ENCODE measurements at places on chromosomes 2 and 18.

- no peak for DNase-seq
Measured at GRCh38 chr2:8500124-8501054, 181.5 kb upstream of the ID2 start.

GRCh38 chr2:240931319-240931949 is 25.3 kb downstream of the CROCC2 start:
- no peak for DNase-seq

DNA sequence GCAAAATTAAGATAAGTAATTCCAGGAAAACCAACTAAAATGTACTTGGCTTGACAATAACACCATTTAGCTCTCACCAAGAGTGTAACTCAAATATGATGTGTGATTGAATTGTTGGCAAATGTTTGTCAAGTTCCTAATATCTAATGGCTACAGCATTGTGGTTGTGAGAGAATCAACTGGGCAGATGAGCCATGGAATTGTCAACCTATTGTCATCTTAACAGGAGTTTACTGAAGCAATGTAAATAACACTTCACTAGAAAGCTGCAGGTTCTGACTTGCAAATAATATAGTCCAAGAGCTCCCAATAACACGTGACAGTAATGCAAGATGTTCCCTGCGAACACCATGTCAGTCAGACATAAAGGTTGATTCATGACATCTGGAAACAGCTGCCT is 495.2 kb upstream of the MEIS1 start:
- no peak for DNase-seq

DNA sequence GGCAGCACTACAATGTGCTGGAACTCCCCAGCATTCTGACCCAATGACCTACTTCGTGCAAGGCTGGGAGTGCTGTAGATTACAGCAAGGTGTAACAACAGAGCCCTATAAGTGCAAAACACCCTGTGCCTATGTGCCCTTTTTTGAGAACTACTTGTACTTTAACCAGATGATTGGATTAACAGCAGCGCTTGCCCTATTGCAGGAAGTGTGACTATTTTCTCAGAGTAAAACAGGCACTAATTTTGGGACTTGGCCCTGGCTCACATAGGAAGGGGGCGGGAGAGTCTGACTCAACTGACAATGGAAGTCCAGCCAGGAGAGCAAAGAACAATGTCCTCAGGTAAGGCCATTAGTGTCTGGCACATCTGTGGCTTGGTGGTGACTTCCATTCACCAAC is 35.6 kb upstream of the RNF125 start:
- no peak for DNase-seq

DNA sequence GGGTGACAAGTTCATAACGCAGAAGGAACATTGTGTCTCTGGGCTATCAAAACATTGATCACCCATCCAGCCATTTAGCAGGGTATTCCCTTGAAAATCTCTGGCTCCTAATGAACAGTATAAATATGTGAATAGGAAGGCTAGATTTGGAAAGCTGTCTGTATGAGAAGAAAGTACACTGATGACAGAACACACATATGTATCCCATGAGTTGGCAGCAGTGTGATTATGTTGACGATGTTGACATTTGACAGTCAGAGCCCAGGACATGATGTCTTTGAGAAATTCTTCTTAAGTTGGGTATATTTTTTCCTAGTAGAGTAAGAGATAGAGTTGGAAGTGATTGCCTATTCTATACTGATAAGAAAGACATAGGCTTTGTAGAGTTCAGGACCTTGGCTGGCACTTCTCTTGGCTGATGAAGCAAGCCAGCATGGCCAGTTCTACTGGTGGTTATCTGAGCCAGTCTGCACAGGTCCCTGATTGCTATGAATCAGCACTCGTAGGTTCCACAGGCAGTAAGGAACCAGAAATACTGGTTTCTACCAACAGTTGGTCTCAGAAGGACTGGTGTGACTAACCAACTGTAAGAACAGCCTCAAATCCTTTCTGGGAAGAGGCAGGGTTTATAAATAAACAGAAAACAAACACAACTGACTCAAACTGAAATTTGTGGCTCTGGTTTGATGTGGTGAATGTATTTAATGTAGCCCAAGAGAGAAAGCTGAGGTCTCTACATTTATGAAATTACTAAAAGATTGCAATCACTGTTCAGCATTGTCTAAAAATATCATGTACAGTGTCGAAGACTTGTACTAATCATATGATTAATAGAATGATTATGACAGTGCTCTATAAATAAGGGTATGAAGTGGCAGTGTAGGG is 43.9 kb upstream of the RAPH1 start:
- no peak for DNase-seq

GRCh38 chr2:202194418-202194817 is 44.0 kb downstream of the SUMO1 start:
- no peak for DNase-seq

DNA sequence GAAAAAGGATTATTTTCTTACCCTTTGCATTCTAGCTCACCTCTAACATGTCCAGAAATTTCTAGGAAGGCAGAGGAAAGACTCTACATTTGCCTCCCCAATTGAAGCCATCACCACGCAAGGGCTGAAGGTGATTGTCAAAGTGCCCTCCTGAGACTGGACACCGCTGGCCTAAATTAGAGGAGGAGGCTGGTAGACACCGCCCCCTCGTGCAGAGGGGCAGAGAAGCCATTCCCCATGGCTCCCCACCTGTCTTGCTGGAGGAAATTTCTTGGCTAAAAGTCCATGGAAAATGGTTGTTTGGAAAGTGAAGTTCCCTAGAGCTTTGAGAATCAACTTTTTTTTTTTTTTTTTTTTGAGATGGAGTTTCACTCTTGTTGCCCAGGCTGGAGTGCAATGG is 31.3 kb upstream of the CREB1 start:
- DNase-seq = no peak

DNA sequence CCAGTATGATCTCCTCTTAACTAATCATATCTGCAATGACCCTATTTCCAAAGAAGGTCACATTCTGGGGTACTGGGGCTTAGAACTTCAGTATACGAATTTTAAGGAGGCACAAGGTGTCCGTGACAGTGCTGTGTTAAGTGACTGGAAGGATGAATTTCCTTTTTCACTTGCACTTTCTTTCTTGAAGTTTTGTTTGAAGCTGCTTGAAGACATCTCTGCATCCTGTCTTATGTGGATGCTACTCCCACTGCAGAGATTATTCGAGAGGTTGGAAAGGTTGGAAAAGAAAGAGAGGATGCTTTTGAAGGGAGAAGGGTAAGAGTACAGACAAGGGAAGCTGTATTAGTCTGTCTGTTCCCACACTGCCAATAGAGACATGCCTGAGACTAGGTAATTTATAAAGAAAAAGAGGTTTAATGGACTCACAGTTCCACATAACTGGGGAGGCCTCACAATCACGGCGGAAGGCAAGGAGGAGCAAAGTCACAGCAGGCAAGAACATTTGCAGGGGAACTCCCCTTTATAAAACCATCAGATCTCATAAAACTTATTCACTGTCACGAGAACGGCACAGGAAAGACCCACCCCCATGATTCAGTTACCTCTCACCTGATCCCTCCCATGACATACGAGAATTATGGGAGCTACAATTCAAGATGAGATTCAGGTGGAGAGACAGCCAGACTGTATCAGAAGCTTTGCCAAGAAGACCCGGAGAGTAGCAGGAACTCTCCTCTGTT is 3.6 kb upstream of the RNF144A start:
- DNase-seq = no peak

GRCh38 chr2:23019476-23019875 is 365.5 kb upstream of the KLHL29 start:
- no peak for DNase-seq

- DNase-seq = no peak
Measured at GRCh38 chr2:32671885-32672533, 44.2 kb downstream of the TTC27 start.

Measured in fibroblast of the conjunctiva (primary cell).